ENCODE measurements at places on chromosomes 1 and 21.

GRCh38 chr1:207612762-207613161, 32.2 kb upstream of the CR1L start:
- DNase-seq, result no peak

GRCh38 chr1:56466538-56466937, 112.8 kb downstream of the PLPP3 start:
- DNase-seq, result no peak

DNA sequence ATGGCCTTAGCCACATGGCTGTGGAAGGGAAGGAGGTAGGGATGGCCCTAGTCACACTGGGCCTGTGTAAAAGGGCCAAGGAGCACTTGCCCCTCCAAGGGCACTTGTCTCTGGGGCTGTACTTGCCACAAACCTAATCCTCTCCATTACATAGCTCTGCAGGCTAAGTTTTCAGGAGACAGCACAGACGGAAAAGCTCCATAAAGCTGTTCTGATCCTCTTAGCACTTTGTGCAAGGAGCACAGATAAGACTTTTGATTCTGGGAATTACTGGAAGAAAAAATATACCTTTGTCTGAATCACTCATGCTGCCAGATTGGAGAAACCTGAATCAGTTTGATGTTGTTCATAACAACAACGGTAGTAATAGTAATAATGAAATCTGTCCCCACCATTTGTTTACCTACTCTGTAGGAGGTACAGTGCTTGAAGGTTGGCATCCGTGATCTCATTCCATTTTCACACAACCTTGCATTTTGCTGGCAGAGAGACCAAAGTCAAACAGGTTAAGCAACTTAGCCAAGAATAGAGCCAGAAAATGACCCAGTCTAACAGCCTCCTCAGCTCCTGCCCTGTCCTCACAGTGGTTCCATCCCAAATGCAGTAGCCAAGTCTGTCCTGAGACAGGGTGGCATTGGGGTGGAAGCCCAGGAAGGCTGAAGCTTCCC, 207.1 kb downstream of the ROR1 start:
- DNase-seq, result no peak

DNA sequence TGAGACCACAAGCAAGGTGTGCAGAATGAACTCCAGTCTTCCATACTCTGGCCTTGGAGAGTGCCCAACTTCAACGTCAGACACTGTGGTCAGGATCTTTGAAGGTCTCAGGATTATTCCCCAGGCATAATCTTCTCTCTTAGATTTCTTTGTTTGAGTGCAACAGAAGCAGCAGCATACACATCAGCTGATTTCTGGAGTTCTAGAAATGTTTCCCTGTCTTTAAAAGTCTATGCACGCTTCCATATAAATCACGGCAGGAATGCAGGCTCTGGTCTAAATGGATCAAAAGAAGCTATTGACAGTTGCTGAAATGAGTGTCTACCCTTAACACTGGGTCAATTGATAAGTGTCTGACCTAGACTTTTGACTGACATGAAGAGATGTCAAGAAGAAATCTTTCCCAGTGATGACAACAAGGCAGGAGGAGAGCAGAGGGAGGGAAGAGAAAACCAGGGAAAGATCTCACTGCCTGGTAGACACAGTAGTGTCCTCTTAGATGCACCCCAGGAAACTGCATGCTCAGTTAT, 279.7 kb downstream of the SPATA17 start:
- no peak for DNase-seq
